ENCODE measurements at places on chromosomes 7 and 10. TPM values are rescaled to one million over a fixed set of nuclear protein-coding genes. Genes with fewer than 3 reads are reported as not detected.

The CPA1 gene
- total RNA-seq = not detected

The ZNF804B gene
- not detected for total RNA-seq

The SHTN1 gene
- total RNA-seq = 2.4 TPM

The EBLN1 gene
- total RNA-seq = not detected

The HOXA3 gene
- total RNA-seq = 0.10 TPM

The CPVL gene
- 6.1 TPM for total RNA-seq

The MOGAT3 gene
- total RNA-seq = not detected

The LIPF gene
- not detected for total RNA-seq

The GHRHR gene
- not detected for total RNA-seq

The MTURN gene
- 24.4 TPM for total RNA-seq

The RAPGEF5 gene
- 1.9 TPM for total RNA-seq

The PRKG1 gene
- total RNA-seq = 13.7 TPM

The SKIDA1 gene
- 2.0 TPM for total RNA-seq

The CYP2C8 gene
- not detected for total RNA-seq

The ALOX5 gene
- not detected for total RNA-seq

The AKR1C4 gene
- not detected for total RNA-seq

The GFRA1 gene
- 0.68 TPM for total RNA-seq

The SERPINE1 gene
- total RNA-seq = 408 TPM

The CAV1 gene
- total RNA-seq = 524 TPM

The DRGX gene
- not detected for total RNA-seq

The PAPOLB gene
- 0.24 TPM for total RNA-seq

The PON3 gene
- total RNA-seq = 0.39 TPM

The PON1 gene
- not detected for total RNA-seq

The FBXO24 gene
- total RNA-seq = not detected

The CYP26C1 gene
- under 0.01 TPM for total RNA-seq

The GPNMB gene
- total RNA-seq = 209 TPM

The ASB15 gene
- total RNA-seq = not detected

The TNS3 gene
- 27.2 TPM for total RNA-seq

The TSPAN33 gene
- total RNA-seq = 0.15 TPM

The EPHB6 gene
- total RNA-seq = 74.3 TPM

All from cardiac ventricle fibroblast (primary cell).